ENCODE measurements at places on chromosomes 1 and 21.

- peak; percentile 66 for DNase-seq
These were observed 116.9 kb upstream of the NGF start for GRCh38 chr1:115454837-115455511.

DNA sequence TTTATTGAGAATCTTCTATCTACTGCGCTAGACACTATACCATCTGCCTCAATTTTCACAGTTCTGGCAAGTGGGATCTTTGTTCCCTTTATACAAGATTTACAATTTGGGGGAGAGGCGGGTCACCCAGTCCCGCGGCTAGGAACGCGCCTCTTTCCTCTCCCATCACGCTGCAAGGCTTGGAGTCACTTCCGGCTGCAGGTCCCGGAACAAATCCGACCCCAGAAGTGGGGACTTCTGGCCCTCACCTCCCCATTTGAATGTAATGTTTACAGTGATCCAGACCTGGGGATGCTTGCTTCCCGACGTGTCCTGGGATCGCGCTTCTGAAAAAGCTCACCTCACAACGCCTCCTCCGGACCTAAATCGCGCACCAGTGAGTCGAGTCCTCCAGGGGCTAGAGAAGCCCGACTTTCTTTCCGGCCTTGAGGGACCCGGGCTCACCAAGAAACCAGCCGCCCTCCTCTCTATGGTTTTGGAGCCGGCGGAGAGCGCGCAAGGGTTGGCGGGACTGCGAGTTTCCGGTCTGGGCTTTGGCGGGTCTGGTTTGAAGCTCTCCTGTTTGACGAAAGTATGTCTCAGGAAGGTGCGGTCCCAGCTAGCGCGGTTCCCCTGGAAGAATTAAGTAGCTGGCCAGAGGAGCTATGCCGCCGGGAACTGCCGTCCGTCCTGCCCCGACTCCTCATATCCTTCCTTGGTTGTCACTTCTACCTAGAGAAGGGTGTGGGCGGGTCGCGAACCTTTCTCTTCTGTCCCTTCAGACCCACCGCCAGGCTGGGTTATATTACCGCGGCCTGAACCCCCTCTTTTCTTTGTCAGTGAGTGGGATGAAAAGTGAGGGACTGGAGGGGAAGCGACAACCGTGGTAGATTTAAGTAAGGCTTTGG is at the start of gene METTL18:
Gene METTL18, minus strand, starts transcription at position 378 of the 887 bp plus-strand sequence. CDS start 1,212 bp downstream, outside the sequence.
- peak; percentile 79 for DNase-seq

GRCh38 chr1:117044217-117044616 is 15.9 kb upstream of the TTF2 start:
- no peak for DNase-seq

DNA sequence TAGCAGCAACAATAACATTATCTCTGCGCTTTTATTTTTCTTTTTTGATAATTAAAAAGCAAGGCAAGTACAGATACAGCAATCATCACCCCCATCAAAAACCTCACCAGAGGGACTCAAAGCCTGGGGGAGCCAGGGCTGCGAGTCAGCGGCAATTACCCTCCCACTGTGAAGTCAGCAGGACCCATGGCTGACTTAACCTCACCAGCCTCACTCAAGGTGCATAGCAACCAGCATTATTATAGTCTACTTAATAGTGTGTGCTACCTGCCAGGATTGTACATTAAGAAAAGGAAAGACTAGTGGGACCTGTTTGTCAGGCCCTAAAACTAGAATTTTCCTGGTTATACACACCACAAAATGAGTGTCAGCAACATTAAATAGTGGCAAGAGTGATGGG is 28.9 kb upstream of the SERBP1 start:
- no peak for DNase-seq

DNA sequence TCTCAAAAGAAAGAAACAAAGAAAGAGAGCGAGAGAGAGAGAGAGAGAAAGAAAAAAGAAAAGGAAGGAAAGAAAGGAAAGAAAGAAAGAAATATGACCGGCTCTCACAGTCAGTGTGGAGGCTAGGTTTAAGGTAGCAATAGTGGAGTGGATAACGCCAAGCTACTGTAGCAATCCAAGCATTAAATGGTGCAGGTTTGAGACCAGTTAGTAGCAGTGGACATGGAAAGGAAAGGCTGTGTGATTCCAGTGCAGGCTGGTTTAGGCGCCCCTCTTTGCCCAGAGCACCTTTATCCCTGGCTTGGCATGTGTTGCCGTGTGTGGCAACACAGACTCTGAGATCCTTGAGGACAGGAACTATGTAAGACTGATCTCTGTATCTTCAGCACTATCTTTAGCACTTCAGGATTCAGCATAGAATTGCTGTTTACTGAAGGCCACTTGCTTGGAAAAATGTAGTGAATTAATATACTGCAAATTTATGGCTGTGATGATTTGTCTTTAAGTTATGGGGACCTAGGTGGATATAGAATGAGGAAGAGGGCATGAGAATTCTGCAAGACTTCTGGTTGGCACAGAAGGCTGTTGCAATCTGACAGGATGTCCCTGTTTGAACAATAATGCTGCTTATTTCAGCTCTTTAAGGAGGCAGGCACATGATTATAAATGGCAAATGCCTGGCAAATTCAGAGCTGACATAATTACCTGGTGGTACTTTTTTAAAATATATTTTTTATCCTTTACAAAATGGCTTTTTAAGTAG is 10.8 kb upstream of the OSBPL9 start:
- DNase-seq: no peak

GRCh38 chr21:42607525-42608102 is 45.8 kb upstream of the PDE9A start:
- DNase-seq: no peak

All from NCI-H2029 (cell line).